Inflammatory macrophage treated with lipopolysaccharide for 1 hour (primary cell): ENCODE measurements at places on chromosomes 4 and X.

DNA sequence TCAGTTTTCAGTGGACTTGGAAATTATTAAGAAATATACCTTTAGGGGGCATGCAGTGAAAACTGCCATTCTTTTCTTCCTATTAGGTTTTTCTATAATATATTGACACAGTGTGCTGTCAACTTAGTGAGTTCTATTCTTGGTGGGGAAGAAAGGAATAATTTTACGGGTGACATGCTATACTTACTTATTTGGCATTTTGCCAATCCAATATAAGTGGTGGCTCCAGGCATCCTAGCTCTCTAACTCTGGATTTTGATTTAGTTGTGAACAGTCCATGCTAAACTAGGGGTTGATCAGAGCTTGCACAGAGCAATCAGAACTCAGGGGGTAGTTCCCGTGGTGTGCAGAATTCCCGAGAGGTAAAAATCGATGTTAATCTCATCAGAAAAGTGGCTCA, 277.7 kb upstream of the FTHL17 start:
- no peak for DNase-seq

- no peak for DNase-seq
Measured at GRCh38 chr4:181259081-181259709, 984.0 kb upstream of the TENM3 start.

DNA sequence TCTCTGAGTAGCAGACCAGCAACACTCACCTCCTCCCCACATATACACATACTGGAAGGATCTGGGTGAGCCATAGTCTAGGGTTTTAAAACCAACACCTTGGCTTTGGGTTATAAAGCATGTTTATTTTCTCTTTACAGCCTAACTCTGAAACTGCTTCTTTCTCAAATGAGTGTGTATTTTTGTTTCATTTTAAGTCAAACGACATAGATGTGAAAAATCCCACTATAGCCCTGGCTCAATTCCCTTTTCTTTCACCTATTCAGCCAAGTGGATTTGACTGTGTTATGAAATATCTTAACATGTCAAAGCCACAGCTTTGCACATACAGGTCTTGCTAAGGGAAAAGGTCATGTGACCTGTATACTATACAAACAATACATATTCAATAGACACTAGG, 13.8 kb downstream of the NEXMIF start:
- no peak for DNase-seq

GRCh38 chr4:84298023-84298718, 200.9 kb downstream of the NKX6-1 start:
- no peak for DNase-seq

GRCh38 chr4:87559090-87559837, 30.1 kb upstream of the SPARCL1 start:
- DNase-seq, result no peak

- no peak for DNase-seq
Measured at GRCh38 chrX:20974326-20974725, 399.9 kb upstream of the CNKSR2 start.

DNA sequence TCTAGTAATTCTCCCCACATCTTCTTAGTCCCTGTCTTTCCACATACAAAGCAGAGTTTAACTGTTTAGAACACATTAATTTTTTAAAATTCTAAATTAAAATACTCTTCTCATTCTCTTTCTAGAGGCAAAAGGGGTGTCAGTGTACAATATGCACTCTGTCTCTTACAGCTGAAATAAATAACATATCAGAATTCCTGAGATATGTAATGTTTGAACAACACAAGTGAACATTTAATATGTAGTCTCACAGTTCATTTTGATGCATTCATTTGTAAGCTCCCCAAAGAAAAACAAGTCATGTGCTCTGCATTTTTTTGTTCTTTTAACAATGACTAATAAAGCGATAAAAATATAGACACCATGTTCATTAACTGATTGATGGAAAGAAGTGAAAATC, 19.7 kb upstream of the SULT1B1 start:
- no peak for DNase-seq

GRCh38 chr4:80006935-80007744, 65.9 kb downstream of the ANTXR2 start:
- DNase-seq, result no peak

GRCh38 chrX:151004085-151004484, 20.9 kb downstream of the HMGB3 start:
- no peak for DNase-seq

GRCh38 chr4:185384930-185385331, 10.8 kb downstream of the LRP2BP start:
- DNase-seq, result no peak

- peak; percentile 45 for DNase-seq
Measured at GRCh38 chrX:154748712-154749339, 2.1 kb downstream of the GAB3 start.
